ENCODE measurements at places on chromosomes 16 and 17. TPM values are rescaled to one million over a fixed set of nuclear protein-coding genes. Genes with fewer than 3 reads are reported as not detected.

The CRISPLD2 gene
- total RNA-seq, result 2.6 TPM

The CHST5 gene
- 0.03 TPM for total RNA-seq

The PTX4 gene
- not detected for total RNA-seq

The TBC1D28 gene
- total RNA-seq, result not detected

The EVI2B gene
- not detected for total RNA-seq

The CDK12 gene
- 34.5 TPM for total RNA-seq

The MEIOB gene
- 1.7 TPM for total RNA-seq

The TMEM238L gene
- total RNA-seq, result not detected

The KIAA0513 gene
- 1.4 TPM for total RNA-seq

The NUDT7 gene
- 5.0 TPM for total RNA-seq

The MYH13 gene
- total RNA-seq, result not detected

The EFCAB5 gene
- total RNA-seq, result 0.81 TPM

The SERPINF2 gene
- 2.0 TPM for total RNA-seq

The RNF222 gene
- not detected for total RNA-seq

The LRRC37A gene
- 0.75 TPM for total RNA-seq

The CES4A gene
- total RNA-seq, result 1.6 TPM

The KRTAP2-3 gene
- total RNA-seq, result not detected

The CCL13 gene
- total RNA-seq, result not detected

The ABCC11 gene
- total RNA-seq, result 0.06 TPM

The PLCG2 gene
- total RNA-seq, result 3.9 TPM

The KRTAP17-1 gene
- total RNA-seq, result not detected

The HP gene
- not detected for total RNA-seq

The NETO2 gene
- 104 TPM for total RNA-seq

The KRT39 gene
- not detected for total RNA-seq

The KCTD2 gene
- total RNA-seq, result 28.7 TPM

The OR3A3 gene
- not detected for total RNA-seq

The CCL18 gene
- not detected for total RNA-seq

The SLC35G6 gene
- total RNA-seq, result not detected

The ITGB4 gene
- 62.6 TPM for total RNA-seq

The ALOX12B gene
- 1.8 TPM for total RNA-seq

The TSPOAP1 gene
- not detected for total RNA-seq

The TMIGD1 gene
- not detected for total RNA-seq

The FBXL16 gene
- total RNA-seq, result 2.6 TPM

The VASN gene
- 8.0 TPM for total RNA-seq

The KDM6B gene
- 14.2 TPM for total RNA-seq

The LDHD gene
- 0.55 TPM for total RNA-seq

The GGNBP2 gene
- total RNA-seq, result 59.6 TPM

The CDH3 gene
- total RNA-seq, result 0.23 TPM

The ADCY9 gene
- 6.7 TPM for total RNA-seq

The CES1 gene
- 33.1 TPM for total RNA-seq

The LITAF gene
- 199 TPM for total RNA-seq

The KRTAP1-5 gene
- not detected for total RNA-seq

The IST1 gene
- total RNA-seq, result 181 TPM

The HS3ST3B1 gene
- 0.28 TPM for total RNA-seq

The ZG16 gene
- total RNA-seq, result not detected

The OR4D1 gene
- 0.03 TPM for total RNA-seq

The PPY gene
- not detected for total RNA-seq

The KCNJ12 gene
- 0.96 TPM for total RNA-seq

The SLC47A1 gene
- total RNA-seq, result 23.8 TPM

The SLC5A10 gene
- total RNA-seq, result 0.17 TPM

The TGFB1I1 gene
- total RNA-seq, result 34.3 TPM

The IQCK gene
- 11.0 TPM for total RNA-seq

The TEX14 gene
- not detected for total RNA-seq

The ADAM11 gene
- total RNA-seq, result 1.9 TPM

The MFAP4 gene
- total RNA-seq, result not detected

The OR2C1 gene
- total RNA-seq, result not detected

The CCDC200 gene
- not detected for total RNA-seq

The TPSG1 gene
- total RNA-seq, result not detected

The SLC5A2 gene
- total RNA-seq, result 0.40 TPM
